Activated CD4-positive, alpha-beta T cell treated with anti-CD3 and anti-CD28 coated beads, Interleukin-2, amount 10 ng/mL, durations not matched to agents 7 days and 5 days (primary cell): ENCODE measurements at places on chromosomes 6 and 20. TPM values are rescaled to one million over a fixed set of nuclear protein-coding genes. Genes with fewer than 3 reads are reported as not detected.
A peak's percentile ranks its signal among the peaks of the same experiment; 100 is the strongest.

DNA sequence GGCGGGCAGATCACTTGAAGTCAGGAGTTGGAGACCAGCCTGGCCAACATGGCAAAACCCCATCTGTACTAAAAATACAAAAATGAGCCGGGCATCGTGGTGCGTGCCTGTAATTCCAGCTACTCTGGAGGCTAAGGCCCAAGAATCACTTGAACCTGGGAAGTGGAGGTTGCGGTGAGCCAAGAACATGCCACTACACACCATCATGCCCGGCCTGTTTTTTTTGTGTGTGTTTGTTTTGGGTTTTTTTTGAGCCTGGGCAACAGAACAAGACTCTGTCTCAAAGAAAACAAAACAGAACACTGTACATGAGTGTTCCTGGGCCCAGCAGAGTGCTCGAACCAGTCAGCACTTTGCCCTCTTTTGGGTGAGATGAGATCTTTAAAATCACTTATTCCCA lies 159.1 kb downstream of the MTHFD1L start:
- H3K27ac ChIP-seq: no peak overlapping the region
- peaks cover 21% of the 10 kb centered on the region for H3K36me3 ChIP-seq
- no peak overlapping the region for H3K4me3 ChIP-seq
- H3K4me1 ChIP-seq: peaks cover 6% of the 10 kb centered on the region

- no peaks in the 10 kb centered on the region for H3K4me1 ChIP-seq
- no peaks in the 10 kb centered on the region for H3K27me3 ChIP-seq
- peaks cover 8% of the 10 kb centered on the region for H3K36me3 ChIP-seq
- no peak for DNase-seq
Measured at GRCh38 chr6:129621252-129621651, 88.7 kb downstream of the ARHGAP18 start.

GRCh38 chr6:92538275-92538674 lies 881.1 kb downstream of the EPHA7 start:
- H3K4me3 ChIP-seq: no peak overlapping the region
- H3K27ac ChIP-seq: no peak overlapping the region
- DNase-seq: no peak

The PHACTR1 gene
- 0.19 TPM for total RNA-seq

The HLA-DQA1 gene
- 4.7 TPM for total RNA-seq

DNA sequence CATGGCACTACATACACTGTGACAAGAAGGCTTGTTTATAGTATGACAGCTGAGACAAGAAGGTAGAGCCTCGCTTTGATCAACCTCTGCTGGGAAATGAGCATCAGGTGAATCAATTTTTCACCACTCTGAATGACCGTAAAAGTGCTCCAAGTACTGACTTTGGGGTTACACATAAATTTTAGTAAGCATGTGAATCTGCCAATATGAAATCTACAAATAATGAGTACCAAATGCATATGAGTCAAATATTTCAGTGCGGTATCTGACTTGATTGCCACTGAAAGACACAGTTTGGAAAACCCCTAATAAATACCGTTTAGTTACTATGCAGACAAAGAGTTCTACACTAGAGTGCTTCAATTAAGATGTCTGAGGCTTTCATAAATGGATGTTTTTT lies 77.8 kb downstream of the ATG5 start:
- no peaks in the 10 kb centered on the region for H3K27me3 ChIP-seq
- peak overlapping the region; percentile 33 for H3K27ac ChIP-seq
- H3K36me3 ChIP-seq: peaks cover 31% of the 10 kb centered on the region

The SRMS gene
- not detected for total RNA-seq

DNA sequence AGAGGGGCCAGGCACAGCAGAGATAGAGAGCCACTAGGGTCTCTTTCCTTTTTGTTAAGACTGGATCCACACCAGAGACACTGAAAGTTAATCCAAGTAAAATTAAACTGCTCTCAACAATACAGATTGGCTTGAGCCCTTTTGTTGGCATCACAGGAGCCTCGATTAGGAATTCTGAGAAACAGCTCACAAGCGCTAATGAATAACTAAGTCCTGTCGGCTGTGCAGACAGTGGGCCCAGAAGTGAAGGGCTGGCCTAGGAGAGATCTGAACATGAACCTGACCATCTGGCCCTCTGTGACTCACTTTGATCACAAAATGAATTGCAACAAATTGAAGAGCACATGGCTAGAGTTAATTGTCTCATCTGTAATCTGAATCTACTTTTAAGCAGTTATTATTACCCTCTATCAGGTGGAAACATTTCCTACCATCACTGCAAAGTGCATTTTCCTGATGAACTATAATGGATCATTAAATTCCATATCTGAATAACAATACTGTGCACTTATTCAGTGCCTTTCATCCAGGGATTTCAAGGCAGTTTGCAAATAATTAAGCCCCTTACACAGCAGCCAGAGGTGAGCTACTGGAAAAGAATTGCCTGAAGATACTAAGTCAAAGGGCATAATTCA lies 3.2 kb downstream of the BACH2 start:
- no peak for DNase-seq
- peaks cover 42% of the 10 kb centered on the region for H3K36me3 ChIP-seq
- H3K4me1 ChIP-seq: peaks cover 58% of the 10 kb centered on the region
- peak overlapping the region; percentile 96 for H3K27ac ChIP-seq
- peak overlapping the region; percentile 78 for H3K4me3 ChIP-seq
- H3K27me3 ChIP-seq: peaks cover 2% of the 10 kb centered on the region

- no peak for DNase-seq
- H3K4me1 ChIP-seq: no peaks in the 10 kb centered on the region
- H3K27ac ChIP-seq: no peak overlapping the region
- H3K4me3 ChIP-seq: no peak overlapping the region
- H3K27me3 ChIP-seq: peaks cover 2% of the 10 kb centered on the region
- H3K36me3 ChIP-seq: no peaks in the 10 kb centered on the region
Measured at GRCh38 chr6:159418997-159419396, 249.8 kb downstream of the FNDC1 start.

DNA sequence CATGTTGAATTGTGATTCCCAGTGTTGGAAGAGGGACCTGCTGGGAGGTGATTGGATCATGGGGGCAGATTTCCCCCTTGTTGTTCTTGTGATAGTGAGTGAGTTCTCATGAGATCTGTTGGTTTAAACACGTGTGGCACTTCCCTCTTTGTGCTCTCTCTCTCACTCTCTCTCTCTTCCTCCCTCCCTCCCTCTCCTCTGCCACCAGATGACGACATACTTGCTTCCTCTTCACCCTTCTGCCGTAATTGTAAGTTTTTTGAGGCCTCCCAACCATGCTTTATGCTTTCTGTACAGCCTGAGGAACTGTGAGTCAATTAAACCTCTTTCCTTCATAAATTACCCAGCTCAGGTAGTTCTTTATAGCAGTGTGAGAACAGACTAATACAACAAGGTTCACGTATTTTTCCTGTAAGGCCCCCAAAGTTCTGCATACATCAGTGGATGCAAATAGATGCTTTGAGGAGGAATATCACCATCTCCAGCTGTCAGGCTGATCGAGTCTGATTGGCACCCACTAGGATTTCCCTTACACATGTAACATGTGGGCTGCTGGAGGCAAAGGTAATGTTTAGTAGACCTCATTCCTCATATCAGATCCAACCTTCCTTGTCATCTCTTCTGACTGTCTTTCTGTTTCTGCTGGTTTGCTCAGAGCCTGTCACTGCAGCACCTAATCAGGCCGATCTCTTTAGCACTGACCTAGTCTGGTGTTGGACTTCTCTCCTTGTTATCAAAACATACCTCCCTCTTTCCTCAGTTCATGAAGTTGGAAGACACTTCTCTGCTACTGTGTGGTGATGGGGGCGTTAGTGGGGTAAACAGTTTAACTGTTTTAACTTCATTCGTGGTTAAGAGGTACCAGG lies 54.3 kb upstream of the BACH2 start:
- DNase-seq: peak; percentile 59
- H3K4me3 ChIP-seq: no peak overlapping the region
- peak overlapping the region; percentile 57 for H3K27ac ChIP-seq

- peaks cover 7% of the 10 kb centered on the region for H3K27me3 ChIP-seq
- H3K36me3 ChIP-seq: no peaks in the 10 kb centered on the region
- H3K4me1 ChIP-seq: no peaks in the 10 kb centered on the region
- no peak overlapping the region for H3K27ac ChIP-seq
- no peak overlapping the region for H3K4me3 ChIP-seq
- no peak for DNase-seq
Measured at GRCh38 chr6:112343390-112343789, 3.7 kb upstream of the RFPL4B start.

- no peaks in the 10 kb centered on the region for H3K4me1 ChIP-seq
- DNase-seq: no peak
- no peaks in the 10 kb centered on the region for H3K36me3 ChIP-seq
- H3K4me3 ChIP-seq: no peak overlapping the region
- H3K27ac ChIP-seq: no peak overlapping the region
Measured at GRCh38 chr6:71310261-71310660, 21.6 kb downstream of the OGFRL1 start.

DNA sequence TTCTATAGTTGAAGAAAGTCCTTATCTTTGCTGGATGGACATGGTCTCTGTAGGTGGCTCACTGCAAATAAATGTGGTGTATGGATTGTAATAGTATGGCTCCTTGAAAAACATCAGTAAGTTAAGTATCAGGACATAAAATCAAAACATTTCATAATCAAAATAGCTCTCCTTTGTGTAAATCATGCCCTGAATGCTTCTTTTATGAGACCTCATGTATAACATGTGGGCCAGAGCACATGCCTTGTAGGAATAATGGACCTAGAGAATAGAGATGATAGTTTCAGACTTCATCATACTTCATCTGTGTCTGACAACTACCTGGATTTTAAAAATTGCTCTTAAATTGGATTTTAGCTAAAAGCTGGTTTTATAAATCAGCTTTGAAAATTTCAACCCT lies 159.9 kb downstream of the ASCC3 start:
- peaks cover 10% of the 10 kb centered on the region for H3K4me1 ChIP-seq
- no peaks in the 10 kb centered on the region for H3K27me3 ChIP-seq
- H3K27ac ChIP-seq: no peak overlapping the region

GRCh38 chr6:110875548-110876169 lies 1.1 kb downstream of the AMD1 start:
- peak overlapping the region; percentile 95 for H3K27ac ChIP-seq
- no peaks in the 10 kb centered on the region for H3K27me3 ChIP-seq
- peak; percentile 66 for DNase-seq
- H3K4me1 ChIP-seq: peaks cover 45% of the 10 kb centered on the region
- peaks cover 27% of the 10 kb centered on the region for H3K36me3 ChIP-seq
- H3K4me3 ChIP-seq: peak overlapping the region; percentile 95

DNA sequence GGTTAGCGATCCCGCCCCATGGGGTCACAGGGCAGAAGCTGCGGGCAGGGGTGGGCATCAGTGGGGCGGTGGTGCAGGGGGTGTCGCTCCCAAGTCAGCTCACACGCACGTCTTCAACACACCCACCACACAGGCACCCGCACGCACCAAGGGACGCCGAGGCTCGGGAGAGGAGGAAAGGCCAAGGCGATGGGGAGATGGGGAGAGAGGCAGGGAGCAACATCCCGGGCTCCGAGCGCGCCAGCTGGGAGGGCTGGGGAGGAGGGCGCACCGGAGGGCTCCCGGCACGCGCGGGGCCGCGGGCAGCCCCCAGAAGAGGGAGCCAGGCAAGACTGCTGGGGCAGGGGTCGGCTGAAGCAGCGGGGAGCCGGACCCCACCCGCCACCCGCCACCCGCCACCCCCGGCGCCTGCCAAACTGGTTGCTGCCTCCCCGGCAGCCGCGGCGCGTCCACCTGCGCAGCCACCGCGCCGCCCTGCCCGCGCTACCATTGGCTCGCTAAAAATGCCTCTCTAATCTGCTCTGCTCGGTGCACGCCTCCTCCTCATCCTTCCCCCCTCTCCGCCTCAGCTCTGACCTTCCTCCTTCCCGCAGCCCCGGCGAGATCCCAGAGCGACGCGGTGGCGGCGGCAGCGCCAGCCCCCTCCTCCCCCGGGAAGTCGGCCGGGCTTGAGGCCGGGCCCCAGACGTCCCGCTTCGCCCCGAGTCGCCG lies at the start of gene PACSIN1:
Gene PACSIN1, plus strand, starts transcription at position 546 of the 711 bp plus-strand sequence. CDS start 60,230 bp downstream, outside the sequence.
- H3K36me3 ChIP-seq: no peaks in the 10 kb centered on the region
- H3K4me1 ChIP-seq: peaks cover 6% of the 10 kb centered on the region
- no peak within 1 kb of the TSS for H3K27ac ChIP-seq
